ENCODE measurements at places on chromosomes 11 and 22. TPM values are rescaled to one million over a fixed set of nuclear protein-coding genes. Genes with fewer than 3 reads are reported as not detected.

ADAMTS8 gene
- 1.7 TPM for total RNA-seq

KRTAP5-4 gene
- total RNA-seq, result not detected

DNA sequence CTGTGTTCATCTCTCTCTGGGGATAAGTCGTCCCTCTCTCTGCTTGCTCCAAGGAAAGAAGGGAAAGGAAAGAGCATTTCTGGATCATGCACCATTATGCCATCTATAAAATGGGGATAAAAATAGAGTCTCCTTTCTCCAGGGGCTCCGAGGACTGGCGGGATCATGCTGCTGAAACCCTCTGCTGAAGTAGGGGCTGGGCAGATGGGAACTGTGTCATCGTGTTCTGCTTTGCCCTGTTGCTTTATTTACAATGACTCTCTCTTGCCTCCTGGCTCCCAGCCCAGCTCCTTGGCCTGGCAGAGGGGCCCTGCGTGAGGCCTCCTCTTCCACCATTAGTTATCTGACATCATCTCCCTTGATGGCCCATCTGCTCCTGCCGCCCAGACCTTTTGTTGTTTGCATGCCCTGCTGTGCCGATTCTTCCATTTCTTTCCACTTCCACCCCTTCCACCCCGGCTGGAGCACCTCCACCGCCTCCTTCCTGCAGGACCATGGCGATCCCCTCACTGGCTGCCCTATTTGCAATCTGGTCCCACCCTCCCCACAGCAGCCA is 200.9 kb downstream of the MYO18B start:
- no peak for DNase-seq

- no peak for DNase-seq
These were observed 113.8 kb downstream of the NECTIN1 start for GRCh38 chr11:119615003-119615881.

OR10A2 gene
- not detected for total RNA-seq

GRCh38 chr22:39665229-39665628 is 94.7 kb downstream of the CACNA1I start:
- DNase-seq, result no peak

- DNase-seq, result no peak
These were observed 47.8 kb downstream of the BARX2 start for GRCh38 chr11:129423426-129423825.

- no peak for DNase-seq
These were observed 16.5 kb downstream of the HIPK3 start for GRCh38 chr11:33273656-33274055.

DNA sequence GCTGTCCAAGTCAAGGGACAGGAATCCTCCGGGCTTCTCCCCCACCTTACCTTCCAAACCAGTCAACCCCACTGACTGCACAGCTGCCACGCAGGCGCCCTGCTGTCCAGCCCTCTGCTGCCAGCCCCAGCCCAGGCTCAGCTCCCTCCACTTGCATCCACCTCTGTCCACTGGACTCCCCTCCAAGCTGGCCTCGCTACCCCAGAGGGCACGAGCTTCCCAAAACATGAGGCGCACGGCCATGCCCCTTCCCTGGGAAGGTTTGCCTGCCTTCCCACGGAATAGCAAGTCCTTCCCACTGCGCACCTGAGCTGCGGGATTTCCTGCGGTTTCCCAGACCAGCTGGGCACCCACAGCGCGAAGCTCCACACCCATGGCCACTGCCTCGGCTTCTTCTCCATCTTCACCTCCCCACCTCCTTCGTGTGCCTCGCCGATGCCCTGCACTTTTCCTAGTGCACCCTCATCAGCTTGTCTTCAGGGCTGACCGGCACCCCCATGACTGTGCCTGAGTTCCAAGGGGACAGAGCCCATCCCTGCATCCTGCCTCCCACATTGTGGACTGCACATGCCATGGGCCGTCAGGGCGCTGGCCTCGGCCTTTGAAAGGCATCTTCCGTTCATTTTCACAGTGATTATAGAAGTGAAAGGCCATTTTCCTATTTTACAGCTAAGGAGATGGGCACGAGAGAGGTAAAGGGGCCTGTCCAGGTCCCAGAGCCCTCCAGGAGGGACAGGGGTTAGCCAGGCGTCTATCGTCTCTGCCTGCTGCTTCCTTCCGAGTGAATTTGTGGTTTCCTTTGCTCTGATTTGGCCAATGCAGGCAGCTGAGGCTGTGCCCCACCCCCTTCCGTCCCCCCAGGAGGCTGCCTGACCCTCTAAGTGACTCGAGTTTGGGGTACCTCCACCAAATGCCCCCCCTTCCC is 16.4 kb downstream of the IFITM10 start:
- DNase-seq, result no peak

- no peak for DNase-seq
These were observed 144.8 kb downstream of the WNT7B start for GRCh38 chr22:45832180-45832579.

DNA sequence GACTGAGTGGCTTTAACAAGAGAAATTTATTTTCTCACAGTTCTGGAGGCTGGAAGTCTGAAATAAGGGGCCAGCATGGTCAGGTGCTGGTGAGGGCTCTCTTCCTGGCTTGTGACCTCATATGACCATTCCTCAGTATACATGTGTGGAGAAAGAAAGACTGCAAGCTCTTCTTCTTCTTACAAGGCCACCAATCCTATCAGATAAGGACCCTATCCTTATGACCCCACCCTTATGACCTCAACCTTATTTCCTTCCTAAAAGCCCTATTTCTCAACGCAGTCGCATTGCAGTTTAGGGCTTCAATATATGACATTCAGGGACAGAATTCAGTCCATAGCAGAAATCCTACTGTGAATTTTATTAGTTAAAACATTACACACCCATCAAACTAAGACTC is 124.4 kb upstream of the RAG2 start:
- no peak for DNase-seq

GRCh38 chr11:134939905-134940304 is 527.9 kb upstream of the B3GAT1 start:
- no peak for DNase-seq

MYRF gene
- total RNA-seq, result 18.2 TPM

KCNK4 gene
- total RNA-seq, result not detected

DNA sequence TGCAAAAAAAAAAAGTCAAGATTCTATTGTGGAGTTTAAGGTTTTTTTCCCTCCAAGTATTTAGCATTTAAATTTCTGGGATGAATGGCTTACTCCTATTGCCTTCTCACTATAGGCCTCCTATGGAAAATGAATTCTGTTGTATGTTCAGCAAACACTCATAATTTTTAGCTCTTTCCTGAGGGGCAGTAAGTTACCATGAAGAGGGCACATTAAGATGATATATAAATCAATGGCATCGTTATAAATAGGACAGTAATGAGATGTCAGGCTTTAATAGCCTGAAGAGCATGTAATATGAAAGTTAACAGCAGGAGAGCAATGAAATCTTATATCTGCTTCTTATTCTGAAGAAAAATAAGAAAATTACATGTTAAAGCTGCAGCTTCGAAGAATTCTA is 32.9 kb downstream of the C11orf87 start:
- DNase-seq, result no peak

APOA5 gene
- not detected for total RNA-seq

MS4A7 gene
- 6.3 TPM for total RNA-seq

- no peak for DNase-seq
These were observed 79.1 kb upstream of the CLPB start for GRCh38 chr11:72513411-72513810.

IL17REL gene
- total RNA-seq, result 2.3 TPM

CNGA4 gene
- 0.85 TPM for total RNA-seq

DNA sequence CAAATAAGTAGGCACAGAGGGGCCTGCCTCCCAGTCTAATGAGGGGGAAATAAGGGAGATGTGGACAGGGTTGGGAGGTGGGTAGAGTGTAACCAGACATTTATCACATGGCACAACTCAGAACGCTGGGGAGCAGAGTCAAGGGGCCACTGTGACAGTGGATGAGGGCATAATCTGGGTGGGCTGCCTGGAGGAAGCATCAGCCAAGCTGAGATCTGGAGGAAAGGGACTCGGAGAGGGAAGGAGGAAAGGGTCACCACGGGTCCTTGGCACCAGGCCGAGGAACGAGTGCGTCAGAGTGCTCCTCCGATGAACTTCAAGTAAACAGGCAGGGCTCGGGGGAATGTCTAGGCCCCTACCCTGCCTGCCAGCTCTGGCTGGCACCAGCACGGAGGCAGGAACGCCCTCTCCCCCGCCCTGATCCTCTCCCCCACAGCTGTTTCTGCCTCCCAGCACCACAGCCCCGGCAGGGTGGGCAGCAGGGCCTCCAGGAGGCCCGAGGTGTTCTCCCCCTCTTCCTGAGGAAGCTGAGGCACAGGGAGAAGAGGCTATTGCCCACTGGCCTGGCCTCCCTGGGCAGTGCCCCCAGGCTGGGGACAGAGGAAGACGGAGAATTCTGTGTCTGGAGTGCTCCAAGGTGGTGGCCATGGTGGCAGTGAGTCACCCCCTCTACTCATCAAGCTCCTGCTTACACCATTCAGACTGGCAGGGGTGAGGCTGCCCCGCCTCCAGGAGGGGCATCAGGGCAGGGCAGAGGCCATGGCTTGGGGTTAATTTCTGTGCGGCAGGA is 4.2 kb downstream of the ALDH3B1 start:
- DNase-seq, result peak; percentile 81

DNA sequence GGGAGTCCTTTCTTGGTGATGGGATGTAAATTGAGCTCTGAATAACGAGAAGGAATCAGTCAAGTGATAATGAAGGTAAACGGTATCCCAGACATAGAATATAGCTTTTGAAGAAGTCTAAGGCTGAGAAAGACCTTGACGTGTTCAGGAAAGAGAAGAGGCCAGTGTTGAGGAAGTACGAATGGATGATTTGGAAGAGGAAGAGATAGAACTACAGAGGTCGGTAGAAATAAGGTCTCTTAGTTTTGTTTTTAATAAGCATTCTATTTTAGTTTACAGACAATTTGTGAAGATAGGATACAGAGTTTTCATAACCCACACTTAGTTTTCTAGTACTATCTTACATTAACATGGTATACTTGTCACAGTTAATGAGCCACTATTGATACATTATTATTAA is 1598.1 kb downstream of the FAM181B start:
- DNase-seq, result no peak

C11orf21 gene
- total RNA-seq, result 9.9 TPM

GSTP1 gene
- 237 TPM for total RNA-seq

- no peak for DNase-seq
These were observed 561.6 kb downstream of the BUD13 start for GRCh38 chr11:116211147-116211546.

DNA sequence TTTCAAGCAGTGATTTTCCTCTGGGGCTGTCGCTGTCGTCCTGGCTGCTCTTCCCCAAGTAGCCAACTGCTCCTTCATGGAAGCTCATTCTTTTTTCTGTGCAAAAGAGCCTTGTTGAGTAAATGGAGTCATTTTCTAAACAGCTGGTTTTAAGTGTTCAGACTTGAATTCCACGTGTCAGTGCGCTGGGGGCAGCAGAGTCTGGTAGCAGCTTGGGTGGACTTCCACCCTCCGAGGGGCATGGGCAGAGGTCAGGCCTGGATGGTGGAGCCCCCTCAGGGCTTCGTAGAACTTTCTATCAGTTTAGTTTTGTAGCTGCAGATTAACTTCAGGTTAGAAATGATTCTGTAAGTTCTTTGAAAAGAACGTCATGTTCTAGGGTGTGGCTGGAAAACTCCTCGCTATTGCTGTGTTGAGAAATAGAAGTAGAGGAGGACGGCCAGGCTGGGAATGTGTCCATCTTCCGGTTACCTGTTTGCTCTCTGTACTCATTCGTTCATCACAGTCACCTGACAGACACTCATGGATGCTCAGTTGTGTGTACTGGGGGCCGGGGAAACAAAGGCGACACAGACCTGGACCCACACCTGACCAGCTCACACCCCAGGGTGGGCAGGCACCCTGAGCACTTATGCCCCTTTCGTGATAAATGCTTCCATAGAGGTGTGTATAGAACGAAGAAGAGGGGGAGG is 270.7 kb downstream of the TBC1D22A start:
- peak; percentile 56 for DNase-seq

MAP6 gene
- total RNA-seq, result 0.57 TPM

COMMD9 gene
- total RNA-seq, result 41.3 TPM

DNA sequence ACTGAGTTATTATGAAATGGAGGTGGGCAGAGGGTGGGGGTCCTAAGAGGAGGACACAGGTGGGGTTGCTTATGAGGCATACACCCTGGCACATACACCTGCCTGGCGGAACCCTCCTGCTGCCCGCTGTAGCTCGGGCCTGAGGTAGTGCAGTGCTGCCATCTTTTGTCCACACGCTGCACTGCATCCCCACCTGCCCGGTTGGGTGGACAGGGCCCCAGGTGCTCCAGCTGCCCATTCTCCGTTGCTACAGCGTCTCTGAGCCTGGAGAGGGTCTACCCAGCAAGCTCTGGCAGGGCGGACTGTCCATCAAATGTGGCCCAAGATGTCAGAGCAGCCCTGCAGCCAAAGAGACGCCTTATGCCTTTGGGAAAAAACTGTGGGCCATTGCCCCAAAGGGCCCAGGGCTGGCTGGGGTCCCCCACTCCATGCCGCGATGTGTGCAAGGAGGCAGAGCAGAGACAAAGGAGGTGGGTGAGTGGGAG is 131.2 kb downstream of the BUD13 start:
- DNase-seq, result no peak

GRCh38 chr11:62728171-62728988 is at the start of gene TTC9C:
Gene TTC9C (plus strand): TSS chr11:62728486. CDS start chr11:62728849, 363 bp downstream.
- DNase-seq, result peak; percentile 96

DNA sequence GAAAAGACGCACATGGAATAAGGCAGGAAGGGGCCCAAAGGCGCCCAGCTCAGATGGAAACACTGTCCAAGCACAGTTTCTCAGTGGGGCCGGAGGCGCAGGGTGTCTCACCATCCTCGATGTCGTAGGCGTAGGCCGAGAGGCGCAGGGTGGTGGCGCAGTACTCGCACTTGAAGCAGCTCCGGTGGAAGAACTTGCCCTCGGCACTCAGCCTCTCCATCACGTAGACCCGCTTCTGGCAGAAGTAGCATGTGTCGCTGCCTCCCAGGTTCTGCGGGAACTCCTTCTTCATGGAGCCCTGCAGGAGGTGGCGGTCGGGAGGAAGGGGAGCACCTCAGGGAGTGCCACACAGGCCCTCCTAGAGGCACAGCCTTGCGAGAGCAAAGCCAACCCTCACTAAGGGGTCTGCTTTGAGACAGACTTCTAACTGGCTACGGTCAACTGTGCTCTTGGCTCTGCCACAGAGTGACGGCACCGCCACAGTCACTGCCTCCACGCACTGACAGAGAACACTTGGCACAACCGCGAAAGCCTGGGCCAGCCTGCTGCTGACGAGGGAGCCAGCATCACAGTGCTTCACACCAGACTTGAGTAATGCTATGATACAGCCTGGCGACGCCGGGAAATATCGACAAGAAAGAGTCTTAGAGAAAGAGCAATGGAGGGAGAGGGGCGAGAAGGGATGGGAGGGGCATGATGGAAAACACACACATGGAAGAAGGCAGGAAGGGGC is 97.6 kb upstream of the BID start:
- DNase-seq, result no peak

DNA sequence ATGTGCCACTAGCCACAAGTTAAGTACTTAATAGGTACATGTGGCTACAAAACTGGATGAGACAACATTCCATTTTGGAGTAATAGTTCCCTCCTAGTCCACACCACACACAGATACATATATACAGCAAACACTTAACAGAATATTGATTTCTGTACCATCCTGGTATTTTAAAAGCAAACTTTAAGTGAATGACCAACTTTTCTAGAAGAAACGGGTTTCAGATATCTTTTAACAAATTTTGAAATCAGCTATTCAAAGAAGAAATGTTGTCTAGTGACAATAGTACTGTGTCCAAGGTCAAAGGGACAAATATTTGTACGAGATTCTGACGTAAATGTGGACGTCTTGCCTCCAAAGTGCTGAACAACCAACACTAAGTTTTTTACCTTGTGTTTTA is 12.3 kb upstream of the CARD16 start:
- DNase-seq, result no peak

- no peak for DNase-seq
These were observed 81.6 kb upstream of the SORL1-AS1 start for GRCh38 chr11:121534131-121535093.

HEPACAM gene
- total RNA-seq, result 1.7 TPM

Data from Peyer's patch (tissue), 4 donors.